ENCODE measurements at places on chromosomes 7 and 10.

GRCh38 chr10:130994191-130994590, 317.3 kb downstream of the TCERG1L start:
- no peak overlapping the region for H3K27ac ChIP-seq
- H3K36me3 ChIP-seq, result no peaks in the 10 kb centered on the region
- no peaks in the 10 kb centered on the region for H3K4me1 ChIP-seq
- no peaks in the 10 kb centered on the region for H3K27me3 ChIP-seq

GRCh38 chr7:155570171-155570958, 24.0 kb upstream of the CNPY1 start:
- no peaks in the 10 kb centered on the region for H3K27me3 ChIP-seq
- no peak overlapping the region for H3K27ac ChIP-seq
- H3K36me3 ChIP-seq, result no peaks in the 10 kb centered on the region
- no peak for DNase-seq
- H3K4me1 ChIP-seq, result no peaks in the 10 kb centered on the region

GRCh38 chr7:1631678-1632077, 38.4 kb upstream of the ELFN1 start:
- H3K36me3 ChIP-seq, result no peaks in the 10 kb centered on the region
- H3K27ac ChIP-seq, result no peak overlapping the region
- H3K4me1 ChIP-seq, result no peaks in the 10 kb centered on the region

DNA sequence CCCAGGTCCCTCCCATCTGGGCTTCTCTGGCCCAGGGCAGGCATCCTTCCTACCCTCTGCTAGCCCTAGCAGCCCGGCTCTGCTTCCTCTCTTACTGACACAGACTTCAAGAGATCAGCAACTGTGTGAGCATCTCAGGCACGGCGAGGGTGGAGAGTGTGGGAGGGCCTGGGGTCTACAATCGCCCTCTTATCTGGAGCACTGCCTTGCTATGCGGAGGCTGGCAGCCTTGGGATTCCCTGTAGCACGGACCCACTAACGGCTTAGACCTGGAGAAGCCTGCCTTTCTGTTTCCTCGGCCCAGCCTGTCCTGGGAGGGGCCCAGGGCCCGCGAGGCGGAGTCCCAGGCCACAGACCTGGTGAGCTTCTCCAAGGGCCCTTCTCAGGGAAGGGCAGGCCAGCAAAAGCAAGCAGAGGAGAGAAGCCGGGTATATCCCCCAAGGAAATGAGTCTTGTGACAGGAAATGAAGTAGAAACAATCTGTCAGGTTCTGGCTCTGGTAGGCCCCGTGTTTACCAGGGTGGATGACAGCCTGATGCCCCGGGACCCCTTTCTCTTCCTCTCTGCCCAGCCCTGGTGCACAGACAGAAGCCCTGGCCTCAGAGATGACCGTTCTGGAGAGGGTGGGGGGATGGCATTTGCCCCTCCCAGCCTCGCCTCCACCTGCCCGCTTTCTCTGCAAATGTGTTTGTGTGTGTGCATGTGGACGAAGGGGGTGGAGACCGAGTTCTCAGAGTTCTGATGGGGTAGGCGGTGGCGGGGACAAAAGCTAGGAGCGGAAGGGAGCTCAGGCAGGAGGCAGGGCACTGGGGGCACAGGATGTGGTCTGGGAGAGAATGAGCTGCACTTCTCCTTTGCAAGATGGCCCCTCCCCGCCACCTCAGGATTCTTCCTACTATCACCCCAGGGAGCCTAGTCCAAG, 2.5 kb downstream of the LRCH4 start:
- peak overlapping the region; percentile 95 for H3K27ac ChIP-seq
- DNase-seq, result peak; percentile 61
- peaks cover 20% of the 10 kb centered on the region for H3K36me3 ChIP-seq

- no peaks in the 10 kb centered on the region for H3K36me3 ChIP-seq
- no peak overlapping the region for H3K4me3 ChIP-seq
Measured at GRCh38 chr7:36657036-36657660, 67.1 kb downstream of the AOAH start.

DNA sequence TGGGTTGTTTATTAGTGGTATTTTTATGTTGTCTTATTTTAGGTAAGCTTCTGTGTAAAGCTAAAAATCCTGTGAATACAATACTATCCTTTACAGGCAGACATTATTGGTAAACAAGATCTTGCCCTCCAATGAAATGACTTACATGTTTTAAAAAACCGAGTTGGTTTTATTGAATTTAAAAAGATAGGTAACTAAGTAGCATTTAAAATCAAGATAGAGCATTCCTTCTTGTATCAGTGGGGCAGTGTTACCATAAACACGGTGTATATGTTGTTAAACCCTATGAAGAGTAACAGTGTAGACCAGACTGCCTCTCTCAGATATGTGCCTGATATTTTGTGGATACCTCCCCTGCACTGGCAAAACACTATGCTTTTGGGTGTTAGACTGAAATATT, 81.0 kb downstream of the SNX10 start:
- no peak for DNase-seq
- no peak overlapping the region for H3K4me3 ChIP-seq
- H3K36me3 ChIP-seq, result no peaks in the 10 kb centered on the region
- H3K27ac ChIP-seq, result no peak overlapping the region

- H3K36me3 ChIP-seq, result no peaks in the 10 kb centered on the region
- H3K4me1 ChIP-seq, result no peaks in the 10 kb centered on the region
- DNase-seq, result no peak
- H3K27me3 ChIP-seq, result no peaks in the 10 kb centered on the region
- no peak overlapping the region for H3K4me3 ChIP-seq
Measured at GRCh38 chr10:21449288-21449966, 76.1 kb downstream of the SKIDA1 start.

DNA sequence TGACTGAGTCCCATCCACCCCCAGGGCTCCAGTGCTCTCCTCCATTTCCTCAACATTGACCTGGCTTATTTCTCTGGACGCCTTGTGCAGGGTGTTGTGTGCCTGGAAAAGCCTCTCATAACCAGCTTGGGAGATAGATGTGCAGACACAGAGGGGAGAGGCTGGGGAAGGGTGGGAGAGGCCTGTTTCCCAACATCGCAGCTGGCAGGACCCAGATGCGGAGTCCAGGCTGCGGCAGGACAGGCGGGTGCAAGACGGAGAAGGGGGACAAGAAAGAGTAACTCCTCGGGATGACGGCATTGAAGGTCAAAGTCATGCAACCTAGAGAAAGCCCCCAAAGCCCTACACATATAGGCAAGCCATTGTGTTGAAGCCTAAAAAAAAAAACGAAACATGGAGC, 54.1 kb upstream of the ANTXRL start:
- H3K27ac ChIP-seq, result no peak overlapping the region
- DNase-seq, result no peak
- no peak overlapping the region for H3K4me3 ChIP-seq
- H3K4me1 ChIP-seq, result no peaks in the 10 kb centered on the region
- H3K27me3 ChIP-seq, result no peaks in the 10 kb centered on the region

- H3K4me1 ChIP-seq, result peaks cover 7% of the 10 kb centered on the region
- no peaks in the 10 kb centered on the region for H3K27me3 ChIP-seq
- no peak overlapping the region for H3K4me3 ChIP-seq
- peaks cover 5% of the 10 kb centered on the region for H3K36me3 ChIP-seq
- H3K27ac ChIP-seq, result no peak overlapping the region
- DNase-seq, result no peak
Measured at GRCh38 chr7:132509643-132510042, 66.6 kb downstream of the PLXNA4 start.
